ENCODE measurements at places on chromosomes 4 and X.

DNA sequence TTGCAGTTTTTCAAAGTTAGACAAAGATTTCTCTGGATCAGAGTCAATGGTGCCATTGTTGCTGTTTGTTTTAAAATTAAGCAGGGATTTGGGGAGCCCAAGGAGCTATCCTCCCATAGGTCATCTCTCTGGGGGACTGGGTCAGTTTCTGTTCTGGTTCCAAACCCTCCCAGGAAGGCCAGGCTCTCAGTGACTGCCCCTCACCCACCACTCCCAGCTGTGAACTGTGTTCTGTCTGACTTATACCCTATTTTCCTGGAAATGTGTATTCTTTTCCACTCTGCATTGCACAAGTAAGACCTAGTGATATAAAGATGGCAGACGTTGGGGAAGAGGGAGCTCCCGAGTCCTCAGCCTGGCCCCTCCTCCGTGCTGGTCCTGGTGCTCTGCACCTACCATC lies 65.8 kb downstream of the NHS start:
- DNase-seq = no peak

DNA sequence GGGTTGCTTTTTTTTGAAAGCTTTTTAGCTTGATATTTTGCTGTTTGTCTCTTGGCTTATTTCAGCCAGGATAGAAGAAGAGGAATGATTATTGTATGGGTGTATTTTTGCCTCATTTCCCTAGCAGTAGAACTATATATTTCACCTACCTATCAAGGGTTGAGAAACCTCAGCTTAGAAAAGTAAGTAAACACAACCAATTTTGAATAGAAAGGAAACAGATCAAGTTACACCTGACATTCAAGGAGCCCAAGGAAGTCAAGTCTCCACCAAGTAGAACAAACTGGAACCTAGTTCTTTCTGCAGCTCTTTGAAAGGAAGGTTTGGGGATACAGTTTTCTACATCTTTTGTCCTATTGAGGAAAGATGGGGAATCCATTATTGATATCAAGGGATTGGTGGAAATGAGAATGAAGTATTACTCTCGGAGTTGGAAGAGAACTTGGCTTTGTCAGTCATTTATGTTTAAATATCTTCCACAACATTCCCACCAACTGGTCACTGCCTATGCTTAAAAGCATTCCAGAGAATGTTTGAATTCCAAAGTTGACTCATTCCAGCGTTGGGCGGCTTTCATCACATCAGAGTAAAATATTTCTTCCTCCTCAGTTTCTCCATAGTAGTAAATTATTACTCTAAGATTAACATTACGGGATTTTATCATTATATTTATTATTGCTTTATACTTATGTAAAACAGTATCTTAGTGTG lies 207.8 kb upstream of the CNKSR2 start:
- no peak for DNase-seq

DNA sequence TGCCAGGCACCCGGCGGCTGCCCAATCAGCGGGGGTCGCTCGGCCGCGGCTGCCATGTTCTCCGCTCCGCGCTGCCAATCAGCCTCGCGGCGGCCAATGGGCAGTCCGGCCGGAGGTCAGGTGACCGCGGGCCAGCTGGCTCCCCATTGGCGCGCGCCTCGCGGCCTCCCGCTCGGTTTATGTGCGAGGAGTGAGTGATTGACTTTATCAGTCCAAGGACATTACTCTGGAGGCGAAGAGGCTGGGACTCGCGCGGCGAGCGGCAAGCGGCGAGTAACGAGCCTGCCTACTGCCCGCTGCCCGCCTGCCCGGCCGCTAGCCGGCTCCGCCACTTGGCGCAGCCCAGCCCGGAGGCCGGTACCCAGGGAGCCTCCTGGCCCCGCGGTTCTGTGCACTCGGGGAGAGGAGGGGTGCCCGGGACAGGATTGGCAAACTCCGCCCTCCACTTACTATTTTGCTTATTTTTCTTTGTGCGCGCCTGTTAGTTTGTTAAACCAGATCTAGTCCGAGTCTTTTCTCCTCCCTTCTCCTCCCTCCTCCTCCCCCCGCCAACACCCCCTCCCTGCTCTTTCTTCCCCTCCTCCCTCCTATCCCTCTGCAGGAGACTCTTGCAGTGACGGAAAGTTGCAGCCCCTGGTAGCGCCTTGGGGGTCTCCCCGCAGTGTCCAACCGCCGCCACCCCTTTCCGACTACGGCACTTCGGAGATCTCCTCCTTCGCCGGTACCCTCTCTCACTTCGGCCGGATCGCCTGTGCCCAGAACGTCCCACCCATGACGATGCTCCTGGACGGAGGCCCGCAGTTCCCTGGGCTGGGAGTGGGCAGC lies at the start of gene ZIC3:
Gene ZIC3 (plus strand): TSS at position 207 of the 825 bp plus-strand sequence. CDS start 565 bp downstream, at position 772.
- no peak for DNase-seq

GRCh38 chrX:44978976-44979375 lies 106.0 kb downstream of the KDM6A start:
- no peak for DNase-seq

GRCh38 chr4:140057701-140058100 lies 96.3 kb downstream of the MAML3 start:
- DNase-seq = no peak

DNA sequence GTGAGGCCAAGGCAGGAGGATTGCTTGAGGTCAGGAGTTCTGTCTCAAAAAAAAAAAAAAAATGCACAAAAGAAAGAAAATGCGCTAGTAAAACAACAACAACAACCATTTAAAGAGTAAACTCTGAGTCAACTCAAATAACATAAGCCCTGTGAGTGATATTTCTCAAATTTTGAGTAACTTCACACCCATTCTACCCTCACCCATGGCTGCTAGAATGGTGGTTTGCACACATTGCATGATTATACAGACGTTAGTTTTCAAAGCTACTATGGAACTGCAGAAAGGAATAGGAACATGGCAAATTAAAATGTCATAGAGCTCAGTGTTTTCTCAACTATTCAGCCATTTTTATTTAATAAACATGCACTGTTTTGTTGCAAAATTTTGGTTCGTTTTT lies 145.9 kb downstream of the OPHN1 start:
- no peak for DNase-seq
